ENCODE measurements at places on chromosomes 7 and 10.

DNA sequence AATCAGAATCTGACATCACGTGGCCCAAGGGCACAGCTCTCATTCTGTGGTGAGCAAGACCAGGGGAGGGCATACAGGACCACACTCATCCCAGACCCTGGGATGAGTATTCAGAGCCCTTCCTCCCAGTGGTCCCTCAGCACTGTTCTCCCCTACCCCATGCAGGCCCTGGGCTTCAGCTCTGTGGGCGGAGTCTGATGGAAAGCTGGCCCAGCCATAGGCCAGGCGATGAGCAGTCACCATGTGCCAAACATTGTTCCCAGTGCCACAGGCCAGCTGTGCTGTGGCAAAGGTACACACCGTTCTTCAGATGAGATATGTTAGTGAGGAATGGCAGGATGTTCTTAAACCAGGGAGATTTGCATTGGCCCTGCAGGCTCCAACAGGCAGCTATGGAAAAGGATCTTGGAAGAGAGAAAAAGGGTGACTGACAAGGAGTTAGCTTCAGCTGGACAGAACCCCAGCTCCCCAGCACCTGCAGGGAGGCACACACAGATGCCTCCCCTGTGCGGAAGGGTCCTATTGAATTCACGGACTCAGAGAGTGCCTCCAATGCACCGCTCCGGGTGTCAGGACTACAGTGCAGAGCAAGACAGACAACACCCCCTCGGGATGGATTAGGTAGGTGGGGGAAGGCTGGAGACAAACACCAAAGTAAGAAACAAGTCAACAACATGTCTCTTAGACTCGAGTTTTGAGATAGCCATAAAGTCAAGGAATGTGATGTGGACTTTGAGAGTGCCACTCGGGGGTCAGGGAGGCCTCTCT lies 596.0 kb upstream of the MGMT start:
- no peak for DNase-seq

DNA sequence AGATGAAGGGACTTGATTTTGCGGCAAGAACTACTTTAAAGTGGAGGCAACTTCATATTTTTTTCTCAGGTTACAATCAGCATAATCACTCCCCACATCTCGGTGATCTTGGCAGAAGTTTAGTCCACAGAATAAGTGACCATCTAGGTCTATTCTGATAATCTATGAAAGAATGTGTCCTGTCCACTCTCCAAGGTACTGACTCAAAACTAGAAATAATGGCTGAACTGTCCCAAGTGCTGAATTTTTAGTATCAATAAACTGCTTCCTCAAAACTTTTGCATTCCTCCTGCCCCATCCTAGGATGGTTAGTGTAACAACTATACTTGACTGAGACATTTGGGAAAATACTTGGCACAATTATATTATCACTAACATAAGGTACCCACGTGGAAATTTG lies 10.9 kb upstream of the CHRM2 start:
- DNase-seq = no peak

- no peak for DNase-seq
These were observed 196.4 kb upstream of the VSTM2A start for GRCh38 chr7:54345746-54346145.

DNA sequence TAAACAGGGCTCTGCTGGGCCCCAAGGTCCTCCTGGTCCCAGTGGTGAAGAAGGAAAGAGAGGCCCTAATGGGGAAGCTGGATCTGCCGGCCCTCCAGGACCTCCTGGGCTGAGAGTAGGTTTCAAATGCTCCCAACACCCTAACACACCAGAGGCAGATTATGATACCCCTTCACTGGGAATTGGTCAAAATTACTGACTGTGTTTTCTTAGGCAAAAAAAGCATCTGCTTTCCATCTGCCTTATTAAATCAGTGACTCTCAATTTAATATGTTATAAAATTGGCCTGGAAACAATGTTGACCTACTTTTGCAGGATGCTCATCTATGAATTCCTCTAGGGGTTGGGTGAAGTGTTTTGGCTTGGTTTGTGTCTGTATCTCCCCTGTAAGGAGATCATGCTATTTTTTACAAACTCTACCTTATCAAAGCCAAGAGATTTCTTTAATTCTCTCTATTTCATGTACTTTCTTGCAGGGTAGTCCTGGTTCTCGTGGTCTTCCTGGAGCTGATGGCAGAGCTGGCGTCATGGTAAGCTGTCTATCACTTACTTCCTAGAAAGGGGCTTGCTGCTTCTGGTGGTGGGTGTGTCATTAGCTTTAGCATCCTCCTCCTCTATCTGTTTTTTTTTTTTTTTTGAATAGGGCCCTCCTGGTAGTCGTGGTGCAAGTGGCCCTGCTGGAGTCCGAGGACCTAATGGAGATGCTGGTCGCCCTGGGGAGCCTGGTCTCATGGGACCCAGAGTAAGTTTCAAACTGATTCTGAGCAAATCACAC lies 15.9 kb downstream of the COL1A2 start:
- no peak for DNase-seq

GRCh38 chr7:132001146-132001545 lies 444.7 kb upstream of the PODXL start:
- DNase-seq = no peak

DNA sequence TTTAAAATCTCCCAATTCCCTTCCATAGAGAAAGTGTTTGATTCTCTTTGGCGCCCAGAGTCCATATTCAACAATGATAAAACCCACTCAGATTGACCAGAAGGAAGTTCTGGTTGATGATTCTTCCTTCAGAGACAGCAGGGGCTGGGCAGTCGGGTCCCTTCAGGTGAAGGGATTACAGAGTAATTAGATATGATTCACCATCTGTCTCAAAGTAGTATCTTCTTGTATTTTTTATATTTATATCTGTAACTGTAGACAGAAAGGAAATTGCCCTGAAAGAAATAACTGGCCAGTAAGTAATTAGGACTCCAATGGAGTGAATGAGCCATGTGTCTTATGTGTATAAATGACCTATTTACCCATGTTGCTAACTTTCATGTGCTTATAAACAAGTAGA lies 156.0 kb downstream of the PLCE1 start:
- no peak for DNase-seq

- no peak for DNase-seq
These were observed 651.0 kb upstream of the STEAP1 start for GRCh38 chr7:89503281-89503680.

DNA sequence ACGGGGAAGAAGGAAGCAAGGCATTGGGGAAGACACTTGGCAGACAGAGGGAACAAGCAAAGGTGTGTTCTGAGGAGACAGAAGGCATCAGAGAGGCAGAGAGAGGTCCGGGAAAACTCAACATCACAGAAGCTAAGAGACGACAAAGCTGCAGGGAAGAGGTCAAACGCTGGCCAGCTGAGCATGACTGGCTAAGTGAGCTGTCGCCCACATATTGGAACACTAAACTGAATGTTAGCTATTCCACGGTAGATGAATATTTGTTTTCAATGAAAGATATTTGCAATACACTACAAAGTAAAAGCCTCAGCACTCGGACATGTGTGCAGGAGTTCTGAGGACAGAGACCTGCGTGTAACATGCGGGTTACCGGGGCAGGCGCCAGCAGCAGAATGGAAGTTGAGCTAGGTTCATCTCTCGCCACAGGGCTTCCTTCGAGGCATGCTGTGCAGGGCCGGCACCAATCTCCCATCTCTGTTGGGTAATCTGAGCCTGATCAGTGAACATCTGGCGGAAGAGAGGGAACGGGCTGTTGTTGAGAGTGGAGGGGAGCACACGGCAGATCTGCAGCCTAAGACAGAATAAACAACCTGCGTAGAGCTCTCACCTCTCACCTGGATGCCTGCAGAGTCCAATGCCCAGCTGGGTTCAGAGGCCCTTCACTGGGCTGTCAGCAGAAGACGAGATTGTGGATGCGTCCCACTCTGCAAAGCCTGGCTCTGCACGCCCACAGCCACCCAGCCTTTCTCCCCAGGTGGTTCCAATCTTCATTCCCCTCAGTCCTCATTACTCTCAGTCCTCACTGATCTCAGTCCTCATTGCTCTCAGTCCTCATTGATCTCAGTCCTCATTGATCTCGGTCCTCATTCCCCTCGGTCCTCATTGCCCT lies 35.9 kb downstream of the INSIG1 start:
- DNase-seq = no peak

DNA sequence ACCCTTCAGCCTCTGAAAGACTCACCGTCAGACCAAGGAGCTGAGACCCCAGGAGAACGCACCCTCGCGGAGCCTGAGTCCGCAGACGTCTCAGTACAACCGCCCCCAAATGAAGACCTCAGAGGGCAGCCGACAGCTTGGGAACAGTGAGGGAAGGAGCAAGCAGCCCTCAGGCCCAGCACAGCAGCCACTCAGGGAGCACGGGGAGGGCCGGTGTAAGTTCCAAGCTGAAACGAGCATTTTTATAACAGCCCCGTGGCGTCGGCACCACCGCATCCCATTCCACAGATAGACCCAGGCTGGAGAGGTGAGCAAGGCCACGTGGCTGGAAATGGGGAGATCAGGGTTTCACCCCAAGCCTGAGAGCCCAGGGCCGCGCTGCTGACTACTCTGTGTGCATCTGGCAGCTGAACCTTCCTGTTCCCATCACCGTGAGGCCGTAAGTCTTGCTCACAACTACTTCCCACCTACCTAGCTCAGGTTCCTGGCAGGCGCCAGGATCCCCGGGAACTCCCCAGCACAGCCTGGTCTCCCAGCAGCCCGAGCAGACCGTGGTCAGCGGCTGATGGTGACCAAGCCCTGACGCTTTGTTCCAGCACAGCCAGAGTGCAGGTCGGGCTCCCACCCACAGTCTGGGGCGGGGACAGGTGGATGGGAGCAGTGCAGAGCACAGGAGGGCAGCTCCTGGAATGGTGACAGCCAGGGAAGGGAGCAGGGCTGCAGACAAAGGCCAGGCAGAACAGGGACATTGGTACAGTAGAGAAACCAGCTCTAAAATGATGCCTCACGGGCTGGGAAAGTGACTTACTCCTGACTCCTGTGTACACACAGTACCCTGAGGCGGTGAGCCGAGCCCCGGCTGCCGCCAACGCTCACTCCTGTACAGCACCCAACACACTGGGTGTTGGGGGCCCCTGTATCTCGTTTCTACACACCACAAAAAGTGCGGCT lies 6.1 kb upstream of the NOM1 start:
- DNase-seq = no peak

DNA sequence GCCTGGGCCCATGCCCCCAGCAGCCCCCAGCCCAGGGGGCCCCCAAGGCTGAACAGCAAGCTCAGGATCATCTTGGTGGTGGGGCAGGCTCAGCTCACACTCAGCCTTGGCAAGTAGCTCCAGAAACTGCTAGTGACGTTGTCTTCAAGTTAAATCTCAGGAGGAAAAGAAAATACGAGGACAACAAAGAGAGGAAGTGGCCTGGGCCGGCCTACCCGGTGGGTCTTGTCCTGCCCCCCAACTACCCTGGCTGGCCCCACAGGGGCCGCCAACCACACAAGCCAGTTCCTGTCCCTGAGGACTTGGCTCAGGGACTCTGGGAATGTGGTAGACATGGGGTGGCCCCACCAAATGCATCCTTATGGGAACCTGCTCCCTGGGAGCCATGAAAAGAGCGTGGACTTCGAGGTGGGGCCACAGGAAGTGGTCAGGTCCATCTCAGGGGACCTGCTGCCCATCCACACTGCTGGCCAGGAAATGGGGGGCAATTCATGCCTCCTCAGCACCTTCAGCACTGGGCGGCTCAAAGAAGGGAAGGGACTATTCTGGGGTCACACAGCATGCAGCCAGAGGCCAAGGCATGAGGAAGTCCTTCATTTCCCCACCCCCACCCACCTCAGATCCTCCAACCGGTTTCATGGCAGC lies at the start of gene MMRN2:
TSS of gene MMRN2 (minus strand) at position 145 of the 645 bp plus-strand sequence. CDS start at position 71, 74 bp downstream.
- no peak for DNase-seq

GRCh38 chr10:79152423-79152817 lies 83.7 kb downstream of the ZMIZ1 start:
- DNase-seq = no peak

DNA sequence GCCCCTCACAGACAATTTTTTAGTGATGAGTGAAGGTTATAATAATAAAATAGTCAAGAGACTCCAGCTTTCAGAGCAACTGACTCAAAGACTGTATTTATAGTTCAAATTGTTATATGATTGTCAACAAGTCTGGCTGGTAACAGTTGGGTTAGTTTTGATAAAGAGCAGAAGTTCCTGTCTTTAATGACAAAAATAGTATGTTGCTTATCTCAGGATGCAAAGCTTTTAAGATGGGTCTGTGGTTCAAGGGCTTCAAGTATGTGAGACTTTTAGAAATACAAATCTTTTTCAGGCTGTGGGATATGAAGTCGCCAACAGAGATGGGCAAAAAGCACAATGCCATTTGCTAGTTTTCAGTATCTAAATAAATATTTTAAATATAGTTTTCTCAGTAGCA lies 118.4 kb downstream of the ABCA13 start:
- DNase-seq = no peak

DNA sequence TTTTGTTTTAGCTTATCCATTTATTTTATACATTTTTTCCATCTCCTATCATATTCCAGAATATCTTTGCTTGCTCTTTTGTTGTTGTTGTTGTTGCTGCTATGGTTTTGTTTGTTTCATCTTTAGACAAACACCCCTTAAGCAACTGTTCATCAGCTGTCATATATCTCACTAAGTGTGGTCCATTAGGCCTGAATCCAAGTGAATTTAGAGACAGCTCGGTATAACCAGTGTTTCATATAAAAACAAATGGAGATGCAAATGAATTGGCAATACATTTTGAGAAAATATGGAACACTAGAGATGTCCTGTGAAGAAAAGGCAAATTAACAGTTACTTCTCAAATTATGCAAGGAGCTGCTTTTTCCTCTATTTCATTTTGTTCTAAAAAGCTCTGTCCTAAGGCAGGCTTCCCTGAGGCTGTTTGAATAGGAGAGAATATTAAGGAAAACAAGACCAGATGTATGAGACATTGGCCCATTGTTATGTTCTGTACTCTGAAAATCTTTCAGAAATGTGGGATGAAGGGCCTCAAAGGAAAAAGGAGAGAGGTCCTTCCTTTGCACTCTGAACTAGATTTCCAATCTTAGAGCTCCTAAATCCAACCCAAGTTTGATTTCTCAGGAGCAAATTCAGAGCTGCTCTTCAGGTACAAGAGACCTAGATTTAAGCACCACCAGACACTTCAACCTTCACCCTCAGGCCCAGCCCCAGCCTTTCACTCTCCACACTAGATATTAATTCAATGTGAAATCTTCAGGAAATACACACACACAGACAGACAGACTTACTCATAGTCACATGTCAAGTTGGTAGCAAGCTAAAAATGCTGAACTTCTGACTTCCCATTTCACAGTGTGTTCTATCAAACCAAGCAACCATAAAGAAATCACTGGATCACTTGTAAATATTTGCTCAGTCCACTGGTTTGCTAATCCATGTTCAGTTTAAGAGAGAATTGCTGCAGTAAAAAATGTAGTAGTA lies 5.4 kb downstream of the TFEC start:
- no peak for DNase-seq

GRCh38 chr7:52569151-52569550 lies 466.3 kb upstream of the POM121L12 start:
- DNase-seq = no peak

DNA sequence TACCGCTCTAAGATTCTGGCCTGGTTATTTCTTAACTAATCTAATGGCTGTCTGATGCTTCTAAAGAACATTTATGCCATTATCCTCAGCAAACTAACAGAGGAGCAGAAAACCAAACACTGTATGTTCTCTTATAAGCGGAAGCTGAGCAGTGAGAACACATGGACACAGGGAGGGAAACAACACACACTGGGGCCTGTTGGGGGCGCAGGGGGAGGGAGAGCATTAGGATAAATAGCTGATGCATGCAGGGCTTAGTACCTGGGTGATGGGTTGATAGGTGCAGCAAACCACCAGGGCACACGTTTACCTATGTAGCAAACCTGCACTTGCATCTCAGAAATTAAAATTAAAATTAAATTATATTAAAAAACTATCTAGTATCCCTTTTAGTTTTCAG lies 853.5 kb downstream of the GATA3 start:
- DNase-seq = no peak

GRCh38 chr10:61283066-61283465 lies 170.1 kb downstream of the TMEM26 start:
- no peak for DNase-seq

Data from stimulated activated CD4-positive, alpha-beta T cell treated with anti-CD3 and anti-CD28 coated beads, Interleukin-1b, Interleukin-23, amount 100 ng/mL, for 4 hours (primary cell).